ENCODE measurements at places on chromosomes 4 and X. TPM values are rescaled to one million over a fixed set of nuclear protein-coding genes. Genes with fewer than 3 reads are reported as not detected.

SPATA4 gene
- not detected for total RNA-seq

SSX2B gene
- not detected for total RNA-seq

SPANXN4 gene
- not detected for total RNA-seq

RNF128 gene
- 13.3 TPM for total RNA-seq

ZNF718 gene
- 3.6 TPM for total RNA-seq

NDST4 gene
- not detected for total RNA-seq

GALNT7 gene
- total RNA-seq, result 19.5 TPM

SLITRK2 gene
- 0.67 TPM for total RNA-seq

UGT2B11 gene
- total RNA-seq, result not detected

ADH6 gene
- total RNA-seq, result 0.47 TPM

REST gene
- total RNA-seq, result 15.2 TPM

OPRPN gene
- total RNA-seq, result not detected

DNA sequence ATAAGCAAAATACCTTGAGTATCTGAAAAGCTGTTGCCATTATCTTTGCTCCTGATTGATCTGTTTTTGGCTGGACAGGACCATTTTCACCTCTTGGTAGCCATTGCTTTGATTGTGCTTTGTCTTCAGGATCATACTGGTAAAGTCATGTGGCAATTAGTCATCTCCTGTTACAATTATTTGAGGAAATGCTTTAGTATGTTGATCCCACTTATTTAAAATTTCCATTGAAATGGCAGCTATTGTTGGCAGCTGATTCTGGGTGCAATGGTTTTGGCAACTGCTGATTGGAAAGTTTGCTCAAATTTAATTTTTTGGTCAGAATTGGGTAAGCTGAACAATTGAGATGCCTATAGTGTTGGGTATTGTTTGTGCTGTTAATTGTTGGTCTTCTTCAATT, 238.3 kb upstream of the TLL1 start:
- no peak overlapping the region for H3K4me3 ChIP-seq
- H3K36me3 ChIP-seq, result no peaks in the 10 kb centered on the region
- H3K4me1 ChIP-seq, result no peaks in the 10 kb centered on the region
- no peak overlapping the region for H3K27ac ChIP-seq

DNA sequence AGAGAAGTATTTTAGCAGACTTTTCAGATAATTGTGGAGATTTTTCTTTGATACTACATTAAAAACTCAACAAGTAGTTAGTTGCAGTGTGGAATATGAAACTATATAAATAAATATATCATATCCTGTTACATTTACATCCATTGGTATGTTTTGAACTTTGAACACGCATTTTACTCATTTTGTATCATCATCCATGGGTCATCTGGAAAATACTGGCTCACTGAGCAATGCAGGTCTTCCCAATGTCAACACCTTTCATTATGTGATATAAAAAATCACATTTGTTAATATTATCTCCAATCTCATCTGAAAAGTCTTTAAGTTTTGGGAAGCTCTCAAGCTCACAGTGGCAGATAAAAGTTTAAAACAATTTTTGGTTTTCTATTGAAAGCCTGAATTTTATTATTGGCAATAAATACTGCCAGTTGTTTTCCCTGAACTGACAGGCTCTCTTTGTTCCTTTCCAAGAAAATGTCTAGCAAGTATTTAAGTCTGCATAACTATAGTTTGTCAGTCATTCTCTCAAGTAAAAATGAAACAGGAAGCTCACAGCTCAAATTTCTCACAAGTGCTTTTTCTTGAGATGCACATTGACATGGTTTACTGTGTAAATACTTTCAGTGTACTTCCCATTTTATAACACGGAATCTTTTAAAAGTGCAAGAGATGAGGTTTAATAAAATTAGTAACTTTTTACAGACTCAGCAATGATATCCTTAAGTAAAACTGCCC, 183.5 kb upstream of the GPC4 start:
- no peak overlapping the region for H3K4me3 ChIP-seq
- H3K36me3 ChIP-seq, result no peaks in the 10 kb centered on the region
- no peak overlapping the region for H3K27ac ChIP-seq
- H3K27me3 ChIP-seq, result no peaks in the 10 kb centered on the region
- DNase-seq, result no peak

DNA sequence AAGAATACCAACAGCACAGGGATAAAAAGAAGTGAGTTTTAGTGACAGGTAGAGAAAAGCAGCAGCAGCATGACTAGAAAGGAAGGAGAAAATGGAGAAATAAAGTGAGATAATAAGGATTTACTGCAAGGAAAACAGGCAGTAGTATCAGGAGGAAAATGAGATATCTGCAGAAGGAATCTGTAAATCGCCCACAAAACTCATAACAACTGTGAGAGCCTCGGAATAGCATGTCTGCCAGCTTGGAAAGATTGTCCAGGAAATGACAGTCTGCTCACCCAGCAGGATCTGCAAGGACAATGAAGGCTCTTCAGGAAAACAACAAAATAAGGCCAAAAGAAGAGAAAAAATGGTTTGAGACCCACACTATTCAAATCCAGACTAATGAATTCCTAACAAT, 47.4 kb downstream of the CXXC4 start:
- H3K4me3 ChIP-seq, result no peak overlapping the region
- DNase-seq, result no peak
- H3K27ac ChIP-seq, result no peak overlapping the region
- H3K27me3 ChIP-seq, result no peaks in the 10 kb centered on the region

DNA sequence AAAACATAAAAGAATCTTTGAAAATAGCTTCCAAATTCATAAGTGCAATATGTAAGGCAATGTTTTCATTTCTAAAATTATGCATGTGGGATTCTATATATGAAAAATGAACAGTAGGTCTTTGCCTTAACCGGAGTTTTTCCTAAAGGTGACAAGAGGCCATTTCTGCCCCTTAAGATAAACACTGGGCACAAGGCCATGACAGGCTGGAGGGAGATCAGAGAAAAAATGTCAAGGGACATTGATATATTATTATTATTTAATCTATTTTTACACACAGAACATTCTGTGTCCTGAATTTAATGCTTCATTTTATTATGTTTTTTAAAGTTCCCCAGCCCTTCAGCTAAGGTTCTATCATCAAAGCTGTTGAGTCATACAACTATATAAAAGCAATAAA, 118.8 kb downstream of the CHM start:
- H3K4me1 ChIP-seq, result no peaks in the 10 kb centered on the region
- H3K36me3 ChIP-seq, result no peaks in the 10 kb centered on the region
- no peak overlapping the region for H3K4me3 ChIP-seq
- no peak for DNase-seq
- no peaks in the 10 kb centered on the region for H3K27me3 ChIP-seq
- no peak overlapping the region for H3K27ac ChIP-seq

DNA sequence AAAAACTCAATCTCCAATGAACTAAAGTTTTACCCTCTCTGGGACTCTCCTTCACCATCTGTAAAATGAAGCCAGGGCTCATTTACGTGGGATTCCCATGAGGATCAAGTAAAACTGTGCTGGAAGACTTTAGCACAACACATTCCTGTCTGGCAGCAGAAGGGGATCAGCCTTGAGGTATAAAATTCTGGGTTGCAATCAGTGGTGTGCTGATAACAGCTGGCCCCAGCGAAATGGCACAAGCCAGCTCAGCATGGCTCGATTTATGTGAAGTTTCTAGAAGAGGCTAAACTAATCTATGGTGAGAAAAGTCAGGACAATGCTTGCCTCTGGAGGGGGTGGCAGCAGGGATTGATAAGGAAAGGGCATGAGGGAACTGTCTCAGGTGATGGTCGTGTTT, 28.4 kb downstream of the ZNF630 start:
- no peaks in the 10 kb centered on the region for H3K27me3 ChIP-seq
- H3K4me1 ChIP-seq, result no peaks in the 10 kb centered on the region
- no peak overlapping the region for H3K4me3 ChIP-seq
- no peak for DNase-seq
- H3K36me3 ChIP-seq, result no peaks in the 10 kb centered on the region

DNA sequence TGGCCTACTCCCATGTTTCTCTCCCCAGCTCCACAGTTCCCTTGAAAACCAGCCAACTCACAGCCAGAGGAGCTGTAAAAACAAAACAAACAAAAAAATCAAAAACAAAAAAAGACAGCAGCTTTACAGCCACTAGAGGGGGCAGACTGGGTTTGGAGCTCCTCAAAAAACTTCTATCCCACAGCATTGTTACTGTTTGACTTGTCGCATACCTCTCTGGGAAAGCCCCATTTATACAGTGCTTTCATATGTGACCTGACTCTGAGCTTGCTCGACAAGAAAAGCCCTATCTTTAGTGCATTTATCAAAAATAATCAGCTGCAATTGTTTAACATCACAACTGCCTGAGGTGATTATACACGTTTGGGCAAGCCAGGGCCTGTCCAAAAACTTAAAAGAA, 21.6 kb downstream of the TSPAN6 start:
- no peaks in the 10 kb centered on the region for H3K36me3 ChIP-seq
- H3K27ac ChIP-seq, result no peak overlapping the region
- H3K4me1 ChIP-seq, result no peaks in the 10 kb centered on the region
- H3K4me3 ChIP-seq, result no peak overlapping the region
- DNase-seq, result no peak
- peaks cover 5% of the 10 kb centered on the region for H3K27me3 ChIP-seq

DNA sequence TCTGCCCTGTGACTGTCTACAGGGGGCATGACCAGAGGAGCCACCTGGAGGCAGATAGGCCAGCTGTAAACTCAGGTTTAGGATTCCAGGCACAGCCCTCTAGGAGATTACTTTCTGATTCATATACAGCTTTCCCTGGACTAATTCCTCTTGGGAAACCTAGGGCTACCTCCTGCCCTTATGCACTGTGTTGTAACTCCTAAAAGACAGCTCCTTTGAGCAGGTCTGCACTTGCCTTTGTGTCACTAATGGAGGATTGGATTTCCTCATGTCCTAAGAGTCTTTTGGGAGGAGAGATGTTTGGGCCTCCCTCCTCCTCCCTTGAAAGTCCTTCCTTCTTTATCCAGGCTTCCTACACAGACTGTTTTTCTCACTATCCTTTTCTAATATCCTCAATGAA, 202.0 kb downstream of the PCDH19 start:
- no peak overlapping the region for H3K4me3 ChIP-seq
- no peaks in the 10 kb centered on the region for H3K4me1 ChIP-seq
- DNase-seq, result no peak
- no peaks in the 10 kb centered on the region for H3K27me3 ChIP-seq

- H3K4me3 ChIP-seq, result no peak overlapping the region
- no peaks in the 10 kb centered on the region for H3K27me3 ChIP-seq
- no peak for DNase-seq
- no peak overlapping the region for H3K27ac ChIP-seq
- no peaks in the 10 kb centered on the region for H3K36me3 ChIP-seq
These were observed 253.7 kb upstream of the ANXA10 start for GRCh38 chr4:167838686-167839085.

- H3K4me3 ChIP-seq, result no peak overlapping the region
- no peaks in the 10 kb centered on the region for H3K36me3 ChIP-seq
- no peaks in the 10 kb centered on the region for H3K4me1 ChIP-seq
- no peak for DNase-seq
These were observed 12.2 kb downstream of the GK2 start for GRCh38 chr4:79395841-79396240.

DNA sequence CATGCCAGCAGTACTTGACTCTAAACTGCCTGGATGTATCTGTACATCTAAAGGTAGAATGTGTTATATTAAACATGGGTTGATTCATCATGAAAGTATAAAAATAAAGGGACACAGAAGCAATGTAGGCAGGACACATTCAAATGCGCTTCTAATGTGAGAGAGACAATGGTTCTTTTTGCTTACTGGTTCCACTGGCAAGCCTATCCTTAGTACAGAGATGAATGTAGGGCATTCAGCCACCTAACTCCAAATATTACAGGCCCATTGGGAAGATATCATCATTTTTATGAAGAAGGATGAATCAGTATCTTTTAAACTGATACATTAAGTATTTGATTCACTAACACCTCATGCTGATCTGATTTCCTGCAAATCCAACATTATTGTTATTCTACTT, 18.0 kb downstream of the CDKL2 start:
- no peak overlapping the region for H3K27ac ChIP-seq
- no peaks in the 10 kb centered on the region for H3K36me3 ChIP-seq
- no peaks in the 10 kb centered on the region for H3K4me1 ChIP-seq
- no peak overlapping the region for H3K4me3 ChIP-seq
- DNase-seq, result no peak

GRCh38 chrX:24482823-24483415, 17.8 kb downstream of the PDK3 start:
- H3K27ac ChIP-seq, result no peak overlapping the region
- H3K4me1 ChIP-seq, result no peaks in the 10 kb centered on the region
- no peaks in the 10 kb centered on the region for H3K27me3 ChIP-seq

DNA sequence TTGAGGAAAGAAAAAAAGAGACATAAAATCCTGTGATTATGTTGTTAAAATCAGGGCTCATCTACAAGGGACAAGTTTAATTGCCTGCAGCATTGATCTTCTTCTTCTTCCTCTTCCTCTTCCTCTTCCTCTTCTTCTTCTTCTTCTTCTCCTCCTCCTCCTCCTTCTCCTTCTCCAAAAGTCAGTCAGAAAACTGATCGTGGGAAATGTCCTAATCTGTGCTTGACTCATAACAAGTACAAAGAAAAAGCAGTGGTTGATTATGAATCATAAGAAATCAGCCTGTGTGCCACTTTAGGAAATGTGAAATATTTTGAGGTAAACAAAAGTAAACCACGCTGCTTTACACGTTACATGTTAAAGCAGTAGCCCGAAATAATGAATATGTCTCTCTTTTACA, 2.7 kb upstream of the ATP10D start:
- DNase-seq, result no peak
- peaks cover 10% of the 10 kb centered on the region for H3K4me1 ChIP-seq
- H3K27ac ChIP-seq, result no peak overlapping the region
- no peaks in the 10 kb centered on the region for H3K27me3 ChIP-seq
- H3K4me3 ChIP-seq, result no peak overlapping the region

DNA sequence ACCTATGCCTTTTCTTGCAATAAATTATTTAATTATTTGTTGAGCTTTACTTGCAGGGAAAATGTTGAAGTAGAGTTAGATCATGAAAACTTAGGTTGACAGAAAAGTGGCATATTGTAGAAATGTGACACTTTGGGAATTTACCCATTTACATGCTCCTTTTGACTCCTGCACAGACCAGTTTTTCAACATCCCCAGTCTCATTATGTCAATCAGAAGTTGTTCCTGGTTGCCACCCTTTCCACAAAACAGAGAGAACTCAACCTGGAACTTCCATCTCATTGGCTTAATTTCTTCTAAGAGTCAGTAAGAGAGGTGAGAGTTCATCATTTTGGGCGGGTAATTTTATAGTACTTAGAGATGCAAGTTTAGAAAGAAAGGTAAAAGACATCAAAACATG, 284.6 kb upstream of the ANKRD50 start:
- H3K4me1 ChIP-seq, result no peaks in the 10 kb centered on the region
- no peaks in the 10 kb centered on the region for H3K27me3 ChIP-seq
- no peaks in the 10 kb centered on the region for H3K36me3 ChIP-seq
- H3K27ac ChIP-seq, result no peak overlapping the region
- DNase-seq, result no peak
- no peak overlapping the region for H3K4me3 ChIP-seq

DNA sequence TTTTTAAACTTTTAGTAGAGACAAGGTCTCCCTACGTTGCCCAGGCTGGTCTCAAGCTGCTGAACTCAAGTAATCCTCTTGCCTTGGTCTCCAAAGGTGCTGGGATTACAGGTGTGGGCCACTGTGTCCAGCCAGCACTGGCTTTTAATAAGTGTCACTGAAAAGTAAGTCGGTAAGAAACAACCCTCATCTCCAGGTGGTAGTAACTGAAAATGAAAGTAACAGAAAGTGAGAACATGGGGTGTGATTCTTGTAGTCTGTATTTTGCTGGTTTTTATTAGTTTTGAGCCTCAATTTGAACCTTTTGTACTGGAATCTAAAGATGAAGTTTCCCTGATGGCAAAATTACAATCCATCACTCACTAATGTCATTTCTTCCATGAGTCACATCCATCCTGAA, 238.1 kb upstream of the AGA start:
- H3K4me3 ChIP-seq, result no peak overlapping the region
- no peak for DNase-seq
- no peaks in the 10 kb centered on the region for H3K27me3 ChIP-seq
- no peaks in the 10 kb centered on the region for H3K4me1 ChIP-seq
- no peaks in the 10 kb centered on the region for H3K36me3 ChIP-seq
